ENCODE measurements at places on chromosomes 1 and 21. TPM values are rescaled to one million over a fixed set of nuclear protein-coding genes. Genes with fewer than 3 reads are reported as not detected.

The IL20 gene
- not detected for total RNA-seq

The MMEL1 gene
- not detected for total RNA-seq

GRCh38 chr1:27397110-27397509 lies 4.7 kb downstream of the GPR3 start:
- no peak for DNase-seq

- no peak for DNase-seq
These were observed 532 bp downstream of the CSF1 start for GRCh38 chr1:109910963-109911798.

- DNase-seq = no peak
These were observed 29.2 kb upstream of the LRRC3 start for GRCh38 chr21:44425895-44426662.

The STYXL2 gene
- total RNA-seq = not detected

- DNase-seq = no peak
These were observed 21.3 kb downstream of the MIIP start for GRCh38 chr1:12040457-12041051.

DNA sequence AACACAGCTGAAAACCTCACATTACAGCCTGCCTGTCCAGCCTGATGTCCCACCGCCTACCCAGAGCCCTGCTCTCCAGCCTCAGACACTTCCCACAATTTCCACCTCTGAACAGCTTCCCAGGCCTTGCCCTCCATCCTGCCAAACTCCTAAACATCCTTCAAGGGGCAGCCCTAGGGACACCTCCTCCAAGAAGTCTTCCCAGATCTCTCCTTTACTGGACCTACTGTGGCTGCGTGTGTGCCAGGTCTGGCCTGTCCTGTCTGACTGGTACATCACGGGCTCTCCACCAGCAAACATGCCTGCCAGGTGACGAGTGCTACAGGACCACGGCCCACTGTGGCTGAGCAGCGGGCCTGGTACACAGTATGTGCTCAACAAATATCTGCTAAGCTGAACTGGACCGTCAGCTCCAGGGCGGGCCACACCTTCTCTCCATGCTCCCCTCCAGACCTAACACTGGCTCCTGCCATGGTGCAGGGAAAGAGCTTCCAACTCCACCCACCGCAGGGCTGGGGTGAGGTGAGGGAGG lies 28.8 kb downstream of the CHD5 start:
- DNase-seq = no peak

The GPR37L1 gene
- total RNA-seq = not detected

GRCh38 chr1:177755851-177756560 lies 213.9 kb downstream of the SEC16B start:
- DNase-seq = no peak

DNA sequence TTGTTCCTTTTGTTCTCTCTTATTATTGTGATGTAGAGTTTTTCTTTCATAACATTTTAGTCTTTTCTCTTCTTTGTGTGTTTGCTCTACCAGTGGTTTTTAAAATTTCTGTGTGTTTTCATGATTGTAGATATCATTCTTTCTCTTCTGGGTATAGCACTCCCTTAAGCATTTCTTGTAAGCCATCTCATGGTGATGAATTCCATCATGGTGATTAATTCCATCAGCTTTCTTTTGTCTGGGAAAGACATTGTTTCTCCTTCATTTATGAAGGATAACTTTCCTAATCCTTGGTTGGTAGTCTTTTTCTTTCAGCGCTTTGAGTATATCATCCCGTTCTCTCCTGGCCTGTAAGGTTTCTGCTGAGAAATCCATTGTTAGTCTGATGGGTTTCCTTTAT lies 22.7 kb downstream of the CD55 start:
- no peak for DNase-seq

The SPAG17 gene
- total RNA-seq = not detected
